Activated CD4-positive, alpha-beta memory T cell treated with anti-CD3 and anti-CD28 coated beads, Interleukin-2, amount 10 ng/mL, durations not matched to agents 7 days and 5 days (primary cell): ENCODE measurements at places on chromosomes 3 and 15. TPM values are rescaled to one million over a fixed set of nuclear protein-coding genes. Genes with fewer than 3 reads are reported as not detected.

DNA sequence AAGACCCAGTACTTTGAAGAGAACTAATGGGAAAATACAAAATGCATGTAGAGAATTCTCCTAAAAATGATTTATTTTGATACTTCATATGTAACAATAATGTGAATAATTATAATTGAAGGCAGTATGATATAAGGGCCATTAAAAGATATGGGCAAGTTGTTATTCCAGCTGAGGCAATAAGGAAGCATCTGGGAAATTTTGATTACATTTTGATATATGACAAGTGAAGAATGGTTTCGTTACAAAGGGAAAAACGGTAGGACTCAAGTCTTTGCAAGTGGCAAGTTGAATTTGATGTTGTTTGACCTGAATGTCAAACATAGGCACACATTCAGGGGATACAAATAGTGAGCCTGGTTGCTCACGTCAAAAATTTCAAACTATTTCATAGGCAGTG is 137.9 kb upstream of the TP63 start:
- no peak overlapping the region for H3K27ac ChIP-seq
- no peaks in the 10 kb centered on the region for H3K27me3 ChIP-seq
- no peak for DNase-seq
- H3K4me1 ChIP-seq = no peaks in the 10 kb centered on the region
- H3K4me3 ChIP-seq = no peak overlapping the region

DNA sequence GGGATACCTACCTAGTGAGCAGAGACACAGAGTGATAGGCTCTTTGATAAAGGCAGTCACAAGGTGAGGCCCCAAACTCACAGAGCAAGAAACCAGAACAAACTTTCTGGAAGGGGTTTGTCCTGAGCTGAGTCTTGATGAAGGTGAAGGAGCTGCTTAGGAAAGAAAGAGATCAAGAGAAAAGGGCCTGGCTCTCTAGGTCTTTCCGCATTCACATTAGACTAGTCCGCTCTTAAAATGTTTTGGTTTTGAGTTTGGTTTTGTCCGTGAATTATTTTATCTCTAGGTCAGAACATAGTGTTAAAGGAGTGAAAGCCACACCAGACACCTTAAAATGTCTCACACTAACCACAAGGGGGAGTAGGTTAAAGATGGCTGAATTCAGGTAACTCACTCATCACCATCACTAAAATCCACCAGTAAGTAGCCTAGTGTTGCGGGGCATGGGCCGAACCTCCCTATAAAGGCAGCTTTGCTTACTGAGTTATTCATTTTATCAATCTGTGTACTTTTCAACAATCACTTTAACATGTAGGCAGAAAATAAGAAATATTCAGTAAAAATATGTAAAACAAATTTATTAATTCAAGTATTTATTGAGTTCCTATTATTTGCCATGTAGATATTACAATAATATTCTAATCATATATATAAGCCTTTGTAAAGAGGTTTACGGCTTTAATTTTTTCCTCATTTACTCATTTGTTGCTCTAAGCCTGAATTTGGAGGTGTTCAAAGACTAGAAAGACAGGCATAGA is 121.5 kb upstream of the TSC22D2 start:
- no peak overlapping the region for H3K27ac ChIP-seq
- H3K4me3 ChIP-seq = no peak overlapping the region
- H3K36me3 ChIP-seq = no peaks in the 10 kb centered on the region
- peaks cover 46% of the 10 kb centered on the region for H3K27me3 ChIP-seq

DNA sequence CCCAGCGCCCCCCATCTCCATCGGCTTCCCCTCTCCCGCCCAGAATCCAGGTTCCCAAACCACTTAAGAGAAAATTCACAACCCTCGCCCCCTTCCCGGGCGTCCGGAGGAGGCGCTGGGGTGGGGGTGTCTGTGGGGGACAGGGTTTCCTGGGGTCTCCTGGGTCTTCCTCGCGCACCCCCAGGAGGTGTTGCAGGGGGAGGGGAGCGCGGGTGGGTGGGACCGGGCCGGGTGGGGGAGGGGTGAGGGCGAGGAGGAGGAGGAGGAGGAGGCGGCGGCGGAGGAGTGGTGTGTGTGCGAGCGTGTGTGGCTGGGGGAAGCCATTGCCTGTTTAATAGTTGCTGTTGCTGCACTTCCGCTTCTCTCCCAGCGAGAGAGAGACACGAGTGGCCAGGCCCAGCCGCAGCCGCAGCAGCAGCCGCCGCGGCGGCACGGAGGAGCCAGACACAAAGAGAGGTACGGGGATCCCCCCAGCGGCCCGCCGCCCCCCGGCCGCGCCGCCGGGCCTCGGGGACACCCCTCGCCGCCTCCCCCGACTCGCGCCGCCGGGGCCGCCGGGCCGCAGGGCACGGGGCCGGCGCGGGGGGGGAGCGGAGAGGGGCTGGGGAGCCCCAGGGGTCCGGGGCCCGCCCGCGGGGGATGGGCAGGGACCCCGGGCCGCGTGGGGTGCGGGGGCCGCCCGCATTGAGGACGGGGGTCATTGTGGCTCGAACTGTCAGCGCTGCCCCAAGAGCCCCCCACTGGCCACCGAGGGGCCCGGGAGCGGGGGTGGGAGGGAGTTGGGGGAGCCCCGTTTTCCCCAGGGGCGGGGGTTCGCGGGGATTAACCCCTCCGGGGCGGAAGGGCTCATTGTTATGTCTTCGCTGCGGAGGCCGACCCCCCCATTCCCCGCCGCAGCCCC is at the start of gene UBE2E1:
TSS of gene UBE2E1 (plus strand) at position 323 of the 901 bp plus-strand sequence. CDS start 1,315 bp downstream, outside the sequence.
- H3K27me3 ChIP-seq = peaks cover 20% of the 10 kb centered on the region
- DNase-seq = peak; percentile 78

DNA sequence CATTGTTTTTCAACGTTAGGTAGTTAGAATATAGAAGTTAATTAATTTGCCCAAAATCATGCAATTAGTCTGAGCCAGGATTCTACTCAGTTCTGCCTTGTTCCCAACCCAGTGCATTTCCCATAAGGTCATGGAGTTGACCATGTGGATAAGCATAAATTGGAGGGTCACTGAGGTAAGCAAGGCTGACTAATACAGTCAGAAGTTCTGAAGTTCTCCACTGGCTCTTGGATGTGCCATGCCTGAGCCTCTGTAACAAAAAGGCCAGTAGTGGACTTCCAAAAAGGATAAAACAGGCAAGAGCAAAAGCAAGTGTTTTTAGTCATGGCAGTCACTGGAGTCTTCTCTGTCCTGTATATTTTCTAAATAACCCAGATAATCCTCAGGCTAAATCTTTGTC is 124.4 kb upstream of the PHLDB2 start:
- H3K36me3 ChIP-seq = peaks cover 8% of the 10 kb centered on the region
- H3K27ac ChIP-seq = no peak overlapping the region
- H3K27me3 ChIP-seq = no peaks in the 10 kb centered on the region
- peaks cover 28% of the 10 kb centered on the region for H3K4me1 ChIP-seq

DNA sequence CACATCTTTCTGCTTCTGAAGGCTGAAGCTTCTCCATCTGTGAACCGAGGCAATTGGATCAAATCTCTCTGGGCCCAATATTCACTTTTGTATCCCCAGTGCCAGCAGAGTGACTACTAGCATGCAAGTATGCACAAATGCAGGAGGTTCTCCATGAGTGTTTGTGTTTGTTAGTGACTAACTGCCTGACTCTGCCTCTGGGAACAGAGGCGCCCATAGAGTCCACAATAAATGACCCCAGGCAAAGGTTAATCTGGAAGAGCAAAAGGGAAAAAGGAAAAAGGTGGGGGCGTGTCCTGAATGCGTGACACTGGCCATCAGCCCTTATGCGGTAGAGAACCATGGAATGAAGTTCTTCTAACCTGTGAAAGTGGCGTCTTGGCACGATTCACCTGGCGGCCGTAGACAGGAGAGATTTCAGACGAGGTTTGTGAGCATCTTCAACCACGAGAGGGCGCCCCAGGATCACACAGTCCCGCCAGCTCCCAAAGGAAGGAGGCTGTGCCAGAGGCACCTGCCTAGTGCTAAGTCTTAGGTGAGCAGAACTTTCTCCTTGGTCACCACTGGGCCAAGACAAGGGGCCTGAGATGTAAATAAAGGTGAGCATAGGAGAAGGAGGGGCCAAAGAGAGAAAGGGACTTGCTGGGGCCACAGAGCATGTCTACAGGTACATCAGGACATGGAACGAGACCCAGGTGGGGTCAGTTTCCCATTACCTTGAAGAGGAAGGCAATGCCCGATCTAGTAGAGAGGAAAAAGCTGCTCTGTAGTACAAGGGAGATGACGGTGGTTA is 44.2 kb downstream of the RBPMS2 start:
- H3K4me3 ChIP-seq = no peak overlapping the region
- H3K36me3 ChIP-seq = no peaks in the 10 kb centered on the region
- H3K4me1 ChIP-seq = peaks cover 8% of the 10 kb centered on the region
- no peak overlapping the region for H3K27ac ChIP-seq

DNA sequence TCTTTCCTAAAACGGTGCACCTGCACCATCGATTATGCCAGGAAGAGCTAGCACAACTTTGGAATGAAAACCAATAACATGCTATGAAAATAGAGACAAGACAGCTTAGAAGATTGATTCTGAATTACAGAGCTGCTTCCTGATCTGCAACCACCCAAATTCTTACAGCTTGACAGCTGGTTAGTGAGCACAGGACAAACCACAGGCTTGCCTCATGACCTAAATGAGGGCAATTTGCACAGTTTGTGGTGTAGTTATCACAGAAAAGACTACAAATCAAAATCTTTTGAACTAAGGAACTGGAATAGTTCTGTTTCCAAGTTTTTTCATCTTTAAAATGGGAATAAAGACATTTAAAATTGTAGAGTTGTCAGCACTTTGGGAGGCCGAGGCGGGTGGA is 533.5 kb downstream of the NAALADL2 start:
- no peak overlapping the region for H3K4me3 ChIP-seq
- H3K36me3 ChIP-seq = no peaks in the 10 kb centered on the region
- H3K4me1 ChIP-seq = no peaks in the 10 kb centered on the region
- no peak overlapping the region for H3K27ac ChIP-seq
- no peak for DNase-seq

- DNase-seq = no peak
- no peak overlapping the region for H3K4me3 ChIP-seq
- H3K36me3 ChIP-seq = no peaks in the 10 kb centered on the region
- H3K4me1 ChIP-seq = no peaks in the 10 kb centered on the region
- H3K27me3 ChIP-seq = no peaks in the 10 kb centered on the region
- no peak overlapping the region for H3K27ac ChIP-seq
Observed at GRCh38 chr3:144457758-144458157, 486.1 kb downstream of the DIPK2A start.

Gene SPATA12
- not detected for total RNA-seq

- no peak overlapping the region for H3K4me3 ChIP-seq
- DNase-seq = no peak
- peaks cover 52% of the 10 kb centered on the region for H3K4me1 ChIP-seq
- H3K27ac ChIP-seq = peak overlapping the region; percentile 33
Observed at GRCh38 chr3:190562866-190563510, 49.1 kb downstream of the IL1RAP start.

- H3K27me3 ChIP-seq = no peaks in the 10 kb centered on the region
- no peak for DNase-seq
- H3K27ac ChIP-seq = no peak overlapping the region
- H3K4me1 ChIP-seq = peaks cover 24% of the 10 kb centered on the region
- peaks cover 42% of the 10 kb centered on the region for H3K36me3 ChIP-seq
Observed at GRCh38 chr3:10315771-10316344, 5.1 kb downstream of the SEC13 start.

DNA sequence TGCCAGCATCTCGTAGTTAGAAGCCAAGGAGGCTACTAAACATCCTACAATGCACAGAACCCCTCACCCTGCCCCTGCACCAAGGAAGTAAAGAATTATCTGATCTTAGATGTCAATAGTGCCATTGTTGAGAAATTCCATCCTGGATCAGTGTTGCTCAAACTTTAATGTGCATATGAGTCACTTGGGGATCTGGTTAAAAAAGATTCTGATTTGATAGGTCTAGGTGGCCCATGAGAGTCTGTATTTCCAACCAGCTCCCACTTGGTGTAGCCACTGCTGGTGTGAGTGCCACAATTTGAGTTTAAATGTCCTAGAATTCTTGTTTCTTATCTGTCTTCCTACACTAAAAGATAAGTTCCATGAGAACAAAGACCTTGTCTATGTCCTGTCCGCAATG is 43.7 kb downstream of the TMEM45A start:
- no peak overlapping the region for H3K27ac ChIP-seq
- no peaks in the 10 kb centered on the region for H3K27me3 ChIP-seq
- no peaks in the 10 kb centered on the region for H3K36me3 ChIP-seq

DNA sequence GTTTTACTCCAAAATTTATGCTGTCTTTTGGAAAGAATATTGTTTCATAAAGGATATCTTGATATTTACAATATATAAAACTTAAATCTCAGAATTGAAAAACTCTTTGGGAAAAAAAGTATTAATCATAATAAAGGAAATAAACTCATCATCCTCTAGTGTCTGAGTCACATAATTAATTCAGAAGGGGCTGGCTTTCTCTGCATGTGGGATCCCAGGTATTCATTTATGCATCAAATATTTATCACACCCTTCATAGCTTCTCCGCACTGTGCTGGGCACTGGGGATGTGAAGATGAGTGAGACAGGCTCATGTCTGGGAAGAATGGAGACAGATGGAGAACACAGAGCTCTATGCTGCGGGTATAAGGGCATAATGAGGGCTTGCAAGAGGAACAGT is 65.6 kb downstream of the CCNL1 start:
- no peaks in the 10 kb centered on the region for H3K27me3 ChIP-seq
- H3K4me1 ChIP-seq = peaks cover 66% of the 10 kb centered on the region
- no peak overlapping the region for H3K27ac ChIP-seq
- DNase-seq = no peak
- peaks cover 8% of the 10 kb centered on the region for H3K36me3 ChIP-seq

DNA sequence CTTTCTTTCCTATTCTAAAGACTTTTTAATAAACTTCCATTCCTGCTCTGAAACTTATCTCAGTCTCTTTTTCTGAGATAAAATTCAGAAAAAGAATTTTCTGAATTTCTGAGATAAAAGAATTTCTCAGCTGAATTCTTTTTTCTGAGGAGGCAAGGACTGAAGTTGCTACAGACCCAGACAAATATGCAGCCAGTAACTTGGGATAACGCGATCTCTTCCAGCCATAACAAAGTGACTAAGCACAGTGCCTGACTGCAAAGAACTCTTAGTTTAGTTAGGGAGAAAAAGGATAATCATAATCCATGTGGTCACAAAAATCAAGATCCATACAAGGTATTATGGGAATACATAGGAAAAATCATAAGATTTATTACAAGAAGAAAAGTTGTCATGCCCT is 222.0 kb upstream of the GAP43 start:
- no peak overlapping the region for H3K27ac ChIP-seq
- DNase-seq = no peak
- no peaks in the 10 kb centered on the region for H3K36me3 ChIP-seq
- no peak overlapping the region for H3K4me3 ChIP-seq
- no peaks in the 10 kb centered on the region for H3K4me1 ChIP-seq

GRCh38 chr3:13788522-13789424 is 91.1 kb downstream of the WNT7A start:
- DNase-seq = no peak
- H3K4me3 ChIP-seq = no peak overlapping the region
- H3K27me3 ChIP-seq = peaks cover 4% of the 10 kb centered on the region
- H3K4me1 ChIP-seq = no peaks in the 10 kb centered on the region

DNA sequence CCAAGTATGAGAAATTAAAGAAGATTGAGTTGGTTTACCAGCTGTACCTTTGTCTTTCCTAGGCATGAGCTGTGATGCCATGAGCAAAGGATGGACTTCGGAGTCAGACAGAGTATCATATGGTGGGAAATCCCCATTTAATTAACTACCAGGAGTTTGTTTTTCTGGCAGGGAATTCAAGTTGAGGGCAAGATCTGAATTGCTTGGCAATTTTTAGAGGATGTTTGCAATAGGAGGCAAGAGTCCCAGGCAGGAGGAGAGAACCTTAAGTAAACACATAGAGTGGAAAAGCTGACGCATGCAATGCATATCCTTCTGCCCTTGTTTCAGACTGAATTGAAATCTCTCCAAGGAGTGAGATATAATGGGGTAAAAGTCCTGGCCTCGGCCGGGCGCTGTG is 569.7 kb upstream of the MDFIC2 start:
- peaks cover 3% of the 10 kb centered on the region for H3K27me3 ChIP-seq
- H3K36me3 ChIP-seq = no peaks in the 10 kb centered on the region
- no peak for DNase-seq
- no peak overlapping the region for H3K27ac ChIP-seq
- no peaks in the 10 kb centered on the region for H3K4me1 ChIP-seq
